ENCODE measurements at places on chromosomes 3 and 15.

DNA sequence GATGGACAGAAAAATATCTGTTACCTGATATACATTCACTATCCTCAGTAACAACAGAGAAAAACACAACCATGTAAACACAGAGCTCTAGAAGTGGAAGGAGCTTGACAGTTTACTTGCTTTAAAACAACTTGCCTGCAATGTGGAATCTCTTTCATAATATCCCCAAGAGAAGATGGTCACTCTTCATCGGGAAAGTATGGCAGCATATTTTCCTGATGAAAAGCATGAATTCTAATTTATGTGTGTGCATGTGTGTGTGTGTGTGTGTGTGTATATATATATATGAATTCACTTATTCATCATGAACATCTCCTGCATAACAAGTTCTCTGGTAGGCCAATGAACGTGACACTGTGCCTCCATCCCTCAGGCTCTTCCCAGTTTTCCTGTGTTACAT, 81.2 kb downstream of the EFL1 start:
- DNase-seq = no peak

GRCh38 chr15:95262866-95263564, 1031.7 kb downstream of the MCTP2 start:
- no peak for DNase-seq

DNA sequence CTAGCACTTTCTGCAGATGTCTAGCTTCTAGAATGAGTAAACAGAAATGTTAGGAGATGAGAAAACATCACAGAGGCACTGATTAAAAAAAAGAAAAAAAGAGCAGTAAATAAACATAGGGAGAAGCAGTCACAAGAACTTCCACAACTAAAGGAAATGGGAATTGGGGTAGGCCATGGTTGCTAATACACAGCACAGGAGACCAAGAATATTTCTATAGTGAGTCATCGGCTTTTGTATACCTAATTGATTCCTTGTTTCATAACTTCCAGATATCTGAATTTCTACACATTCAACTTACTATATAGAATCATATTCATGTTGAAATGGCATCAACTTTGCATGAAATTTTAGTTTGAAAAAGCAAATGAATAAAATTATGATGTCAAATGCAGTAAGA, 47.3 kb upstream of the TCF12 start:
- DNase-seq = no peak

DNA sequence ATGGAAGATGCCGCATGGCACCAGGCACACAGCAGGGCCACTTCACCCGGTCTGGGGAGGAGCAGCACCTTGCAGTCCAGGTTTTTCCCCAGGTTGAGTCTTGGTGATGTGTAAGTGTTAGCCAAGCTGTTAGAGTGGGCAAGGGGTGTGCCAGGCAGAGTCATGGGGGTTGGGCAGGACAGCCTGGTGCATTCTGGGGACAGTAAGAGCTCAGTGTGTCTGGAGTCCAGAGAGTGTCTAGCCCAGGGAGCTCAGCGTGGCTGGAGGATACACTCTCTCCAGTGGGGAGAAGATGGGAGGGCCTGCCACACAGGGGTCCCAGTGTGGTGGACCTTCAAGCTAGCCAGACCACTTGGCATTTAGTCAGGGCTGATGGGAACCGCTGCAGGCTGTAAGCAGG, 87.4 kb downstream of the AAGAB start:
- no peak for DNase-seq

DNA sequence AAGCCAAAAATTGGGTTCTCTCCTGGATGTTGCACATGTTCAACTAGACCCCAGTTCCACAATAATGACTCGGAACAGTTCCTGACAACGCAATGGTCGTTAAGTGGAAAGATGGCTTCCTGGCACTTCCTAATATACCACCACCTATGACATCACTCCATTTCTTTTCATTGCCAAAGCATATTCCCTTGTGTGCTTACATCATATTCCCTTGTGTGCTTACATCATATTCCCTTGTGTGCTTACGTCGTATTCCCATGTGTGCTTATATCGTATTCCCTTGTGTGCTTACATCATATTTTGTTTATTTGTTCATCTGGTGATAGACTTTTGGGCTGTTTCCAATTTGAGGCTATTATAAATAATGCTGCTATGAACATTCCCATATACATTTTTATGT, 39.2 kb downstream of the TFRC start:
- DNase-seq = no peak

DNA sequence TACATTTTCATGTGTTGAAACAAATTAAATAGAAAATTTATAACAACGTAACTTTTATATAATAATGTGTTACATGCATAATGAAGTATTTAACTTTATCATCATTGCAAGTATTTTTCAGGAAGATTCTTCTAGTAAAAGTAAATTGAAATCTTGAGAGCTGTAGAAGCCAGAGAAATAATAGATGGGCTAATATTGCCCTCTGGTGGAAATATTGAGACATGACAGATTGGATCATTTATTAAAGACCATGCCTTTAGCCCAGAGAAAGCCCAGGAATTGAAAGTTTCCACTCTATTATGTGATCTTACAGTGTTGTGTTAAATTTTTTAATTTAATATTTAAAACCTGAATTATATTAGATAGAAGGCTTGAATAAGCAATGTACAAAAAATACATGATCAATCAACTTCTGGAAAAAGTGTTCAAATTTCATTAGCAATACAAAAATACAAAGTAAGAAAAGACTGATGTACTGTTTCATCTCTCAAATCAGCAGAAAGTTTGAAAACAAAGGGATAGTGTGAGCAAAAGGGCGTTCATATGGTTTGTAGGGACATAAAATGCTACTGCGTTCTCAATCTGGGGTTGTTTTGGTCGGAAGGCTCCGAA, 52.7 kb upstream of the SPTSSB start:
- peak; percentile 64 for DNase-seq

DNA sequence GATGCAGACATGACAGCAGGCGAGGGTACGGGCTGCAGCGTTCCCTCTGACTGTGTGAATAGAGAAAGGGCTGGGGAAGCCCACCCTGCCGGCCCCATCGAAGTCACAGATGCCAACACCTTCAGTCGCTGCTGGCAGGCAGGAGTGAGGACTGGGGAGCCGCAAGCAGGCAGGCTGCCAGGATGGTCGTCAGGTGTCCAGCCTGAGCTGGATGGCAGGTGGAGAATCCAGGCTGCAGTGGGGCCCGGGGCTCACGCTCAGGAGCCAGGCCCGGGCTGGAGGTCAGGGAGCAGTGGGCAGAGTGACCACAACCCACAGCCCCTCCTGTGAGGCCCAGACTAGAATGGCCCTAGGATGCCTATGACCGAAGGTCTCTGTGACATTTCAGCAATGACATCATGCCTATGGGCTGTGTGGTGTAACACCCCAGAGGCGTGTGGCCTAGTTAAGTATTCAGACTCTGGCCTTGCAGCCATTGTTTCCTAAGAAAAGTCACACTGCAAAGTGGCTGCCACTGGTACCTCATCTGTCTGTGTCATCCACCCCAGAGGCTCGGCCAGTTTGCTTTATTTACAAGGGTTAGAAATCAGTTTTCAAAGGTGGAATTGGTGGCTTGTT, 15.7 kb downstream of the PRR23E start:
- no peak for DNase-seq

- DNase-seq = no peak
Observed at GRCh38 chr3:188706599-188706998, 465.2 kb upstream of the TPRG1 start.

DNA sequence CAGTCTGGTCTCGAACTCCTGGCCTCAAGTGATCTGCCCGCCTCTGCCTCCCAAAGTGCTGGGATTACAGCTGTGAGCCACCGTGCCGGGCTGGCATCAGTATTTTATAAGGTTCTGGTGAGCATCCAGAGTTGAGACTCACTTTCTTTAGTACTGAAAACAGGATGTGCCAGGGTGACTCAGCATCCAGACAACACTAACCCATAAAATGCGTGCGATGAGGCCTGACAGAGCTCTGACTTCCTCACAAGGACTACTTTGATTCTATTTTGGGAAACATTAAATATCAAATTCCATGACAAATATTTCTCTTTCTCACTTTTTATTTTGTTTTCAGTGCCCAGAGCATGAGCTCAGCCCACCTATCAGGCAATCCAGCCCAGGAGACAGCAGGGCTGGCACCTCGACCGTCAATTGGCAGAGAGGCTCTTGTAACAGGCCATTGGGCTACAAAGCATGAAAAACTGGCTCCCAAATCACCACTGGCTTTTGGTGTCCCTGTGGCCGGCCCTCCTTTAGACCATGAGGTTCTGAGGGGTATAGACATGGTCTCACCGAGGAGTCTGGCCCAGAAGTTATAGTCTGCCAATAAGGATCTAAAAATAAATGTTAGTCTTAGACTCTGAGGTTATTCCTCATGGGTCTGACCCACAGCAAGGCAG, 75.0 kb downstream of the FEM1B start:
- DNase-seq = peak; percentile 9

- no peak for DNase-seq
Observed at GRCh38 chr15:92885224-92886041, 14.7 kb upstream of the CHD2 start.

DNA sequence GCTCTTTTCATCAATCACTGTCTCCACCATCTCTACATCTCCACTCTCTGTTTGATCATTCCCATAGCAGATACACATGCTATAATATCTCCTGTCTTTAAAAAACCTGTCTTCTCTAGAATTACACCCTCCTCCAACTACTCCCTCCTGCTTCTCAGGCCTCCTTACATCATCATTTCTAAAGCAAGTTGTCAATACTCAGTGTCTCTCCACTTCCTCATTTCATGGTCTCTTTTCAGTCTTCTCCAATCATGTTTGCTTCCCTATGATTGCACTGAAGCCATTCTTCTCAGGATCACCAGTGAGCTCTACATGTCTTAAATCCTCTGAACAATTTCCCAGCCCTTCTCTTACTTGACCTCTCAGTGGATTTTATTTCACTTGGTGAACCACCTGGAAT, 87.0 kb upstream of the ZNF280D start:
- no peak for DNase-seq

- no peak for DNase-seq
Observed at GRCh38 chr3:52754373-52754772, 16.4 kb downstream of the NEK4 start.

DNA sequence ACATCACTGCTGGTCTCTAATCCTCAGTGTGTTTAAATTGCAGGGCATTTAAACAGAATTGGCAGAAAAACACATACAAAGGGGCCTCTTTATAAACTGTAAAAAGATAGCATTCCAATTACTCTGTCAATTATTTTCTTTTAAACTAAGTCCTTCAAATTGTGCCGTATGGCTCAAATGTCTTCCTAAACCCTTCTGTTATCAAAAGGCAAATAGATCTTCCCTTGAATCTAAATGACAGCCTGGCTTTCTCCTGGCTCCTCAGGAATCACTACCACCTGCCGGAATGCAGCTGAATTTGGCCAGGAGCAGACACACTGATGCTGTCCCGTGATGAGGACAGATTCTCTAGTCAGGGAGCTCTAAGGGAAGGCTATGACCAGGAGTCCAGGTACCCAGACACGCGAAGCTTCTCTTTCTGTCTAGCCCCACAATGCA, 85.6 kb downstream of the IGF2BP2 start:
- DNase-seq = no peak

- DNase-seq = no peak
Observed at GRCh38 chr3:129068291-129068886, 7.8 kb downstream of the GP9 start.

DNA sequence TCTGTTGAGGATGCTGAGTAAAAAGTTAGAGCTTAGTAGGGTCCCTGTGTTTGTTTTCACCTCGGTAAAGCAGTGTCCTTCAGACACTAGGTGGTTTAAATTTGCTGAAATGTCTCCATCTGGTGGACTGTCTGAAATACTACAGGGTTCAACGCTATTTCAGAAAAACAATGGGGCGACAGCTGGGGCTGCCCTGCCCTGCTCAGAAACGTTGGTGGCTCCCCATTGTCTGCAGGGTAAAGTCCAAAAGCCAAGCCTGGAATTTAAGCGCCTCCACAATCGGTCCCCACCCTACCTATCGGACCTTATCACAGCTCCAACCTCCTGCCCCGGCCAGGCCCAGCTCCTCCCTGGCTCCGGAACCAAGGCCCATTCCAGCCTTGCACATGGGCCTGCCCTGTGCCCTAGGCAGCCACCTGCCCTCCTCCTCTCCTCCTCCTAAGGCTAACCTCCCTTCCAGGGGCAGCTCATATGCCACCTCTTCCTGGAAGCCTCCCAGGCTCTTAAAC, 4.3 kb upstream of the TSEN2 start:
- peak; percentile 72 for DNase-seq

GRCh38 chr15:60591496-60592370, 112.8 kb upstream of the ICE2 start:
- DNase-seq = peak; percentile 38

DNA sequence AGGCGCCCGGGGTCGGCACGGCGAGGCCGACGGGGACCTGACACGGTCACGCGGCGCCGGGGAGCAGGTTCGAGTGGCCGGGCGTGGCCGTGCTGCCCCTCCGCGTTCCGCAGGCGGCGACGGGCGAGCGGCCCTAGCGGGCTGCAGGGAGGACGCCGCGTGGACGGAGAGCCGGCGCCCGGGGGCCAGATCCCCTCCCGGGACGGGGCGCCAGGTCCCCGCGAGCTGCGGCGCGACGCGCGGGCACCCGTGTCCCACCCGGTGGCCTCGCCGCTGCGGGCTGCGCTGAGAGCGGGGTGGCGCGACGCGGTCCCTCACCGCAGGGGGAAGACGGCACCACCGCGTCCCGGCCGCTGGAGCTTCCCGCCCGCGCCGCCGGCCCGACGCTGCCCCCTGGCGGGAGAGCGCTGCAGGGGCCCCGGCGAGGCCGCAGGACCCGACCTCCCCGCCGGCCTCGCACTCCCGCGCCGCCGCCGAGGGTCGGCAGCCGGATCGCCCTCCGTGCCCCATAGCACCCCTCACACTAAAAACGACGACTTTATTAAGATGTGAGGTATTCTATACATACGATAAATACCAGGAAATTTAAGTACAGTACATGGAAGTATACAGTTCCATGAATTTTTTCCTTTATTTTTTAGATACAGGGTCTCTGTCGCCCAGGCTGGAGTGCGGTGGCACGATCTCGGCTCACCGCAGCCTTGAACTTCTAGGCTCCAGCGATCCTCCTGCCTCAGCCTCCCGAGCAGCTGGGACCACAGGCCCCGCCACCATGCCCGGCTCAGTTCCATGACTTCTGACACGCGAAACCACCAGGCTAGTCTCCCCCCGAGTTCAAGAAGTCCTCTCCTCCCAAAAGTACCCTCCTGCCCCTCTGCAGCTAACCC, 1.3 kb upstream of the PIGZ start:
- DNase-seq = peak; percentile 66

DNA sequence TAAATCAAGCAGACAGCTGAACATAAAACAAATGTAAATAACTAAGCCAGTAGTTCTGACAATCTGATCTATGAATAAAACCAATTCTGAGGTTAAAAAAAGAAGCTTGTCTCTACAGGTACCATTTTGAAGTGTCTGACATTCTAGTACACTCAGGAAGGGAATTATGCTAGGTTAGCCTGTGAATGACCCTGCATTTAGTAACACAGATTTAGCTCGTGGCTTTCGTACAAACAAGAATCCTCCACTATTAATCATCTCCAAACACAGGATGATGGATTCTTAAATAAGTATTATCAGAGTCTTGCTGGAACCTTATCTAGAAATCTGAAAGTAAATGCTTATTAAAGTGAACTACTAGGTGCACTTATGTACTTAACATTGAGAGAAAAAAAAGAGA, 1120.1 kb downstream of the ROBO1 start:
- DNase-seq = no peak

GRCh38 chr3:24578951-24579421, 84.3 kb upstream of the THRB start:
- DNase-seq = no peak
